ENCODE measurements at places on chromosomes 4 and X.

DNA sequence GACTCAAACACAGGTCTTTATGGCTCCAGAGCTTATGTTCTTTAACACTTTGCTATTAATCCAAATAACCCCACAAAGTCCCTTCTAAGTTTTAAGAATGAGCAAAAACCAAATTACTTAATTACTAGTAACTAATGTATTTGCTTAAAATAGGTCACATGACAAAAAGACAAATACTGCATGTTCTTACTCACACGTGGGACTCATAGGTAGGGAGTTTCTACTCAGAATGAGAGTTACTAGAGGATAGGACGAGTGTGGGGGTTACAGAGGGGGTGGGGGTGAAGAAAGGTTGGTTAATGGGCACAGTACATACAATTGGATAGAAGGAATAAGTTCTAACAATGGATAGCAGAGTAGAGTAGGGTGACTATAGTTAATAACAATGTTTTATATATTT lies 5.8 kb downstream of the RPS6KA3 start:
- DNase-seq: no peak

- no peak for DNase-seq
Measured at GRCh38 chrX:10121787-10122186, 35.0 kb upstream of the CLCN4 start.

GRCh38 chr4:13912966-13913365 lies 285.4 kb upstream of the BOD1L1 start:
- no peak for DNase-seq

- no peak for DNase-seq
Measured at GRCh38 chr4:74414149-74414809, 30.7 kb upstream of the AREG start.

- no peak for DNase-seq
Measured at GRCh38 chr4:78353921-78354320, 197.6 kb upstream of the ANXA3 start.

GRCh38 chr4:148226341-148226740 lies 215.9 kb downstream of the NR3C2 start:
- DNase-seq: no peak

DNA sequence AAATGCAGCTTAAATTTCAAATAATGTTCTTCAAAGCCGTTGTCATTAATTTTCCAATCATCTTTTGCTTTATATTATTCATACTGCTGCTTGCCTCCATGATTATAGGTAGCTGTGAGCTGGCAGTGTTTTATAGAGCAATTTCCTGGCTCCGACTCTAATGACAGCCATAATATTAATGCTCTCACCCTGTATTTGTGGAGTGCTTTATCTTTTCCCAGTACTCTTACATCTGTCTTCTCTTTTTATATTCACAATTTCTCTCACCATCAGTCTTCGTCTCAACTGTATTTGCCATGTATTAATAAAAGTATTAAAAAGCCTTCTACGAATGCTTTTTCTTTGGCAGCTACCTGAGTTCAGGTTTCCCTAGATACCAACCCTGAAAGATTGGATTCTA lies 21.0 kb downstream of the ATXN3L start:
- DNase-seq: no peak

GRCh38 chr4:159639671-159640323 lies 536.9 kb downstream of the RAPGEF2 start:
- no peak for DNase-seq

- no peak for DNase-seq
Measured at GRCh38 chr4:76982638-76983584, 33.4 kb downstream of the SEPTIN11 start.

GRCh38 chr4:175065228-175065627 lies 147.1 kb downstream of the ADAM29 start:
- DNase-seq: no peak

GRCh38 chr4:190014771-190015537 lies 12.1 kb downstream of the FRG2 start:
- DNase-seq: no peak

DNA sequence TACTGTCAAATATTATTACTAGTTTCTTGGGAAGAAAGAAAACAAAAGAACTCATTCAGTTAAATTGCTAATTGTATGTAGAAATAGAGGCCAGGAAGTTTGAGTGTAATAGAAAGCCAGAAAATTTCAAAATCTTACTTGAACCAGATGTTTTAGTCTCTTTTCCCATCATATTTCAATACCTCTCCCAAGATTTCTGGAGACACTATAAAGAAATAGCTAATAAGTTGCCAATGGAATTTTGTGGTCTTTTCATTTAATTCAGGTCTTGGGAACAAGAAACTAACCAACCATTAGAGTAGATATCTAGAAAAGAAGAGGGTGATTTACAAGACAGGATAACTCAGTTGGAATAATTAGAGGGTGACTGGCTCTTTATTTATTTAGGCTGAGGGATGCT lies 112.2 kb downstream of the AGTR2 start:
- no peak for DNase-seq

DNA sequence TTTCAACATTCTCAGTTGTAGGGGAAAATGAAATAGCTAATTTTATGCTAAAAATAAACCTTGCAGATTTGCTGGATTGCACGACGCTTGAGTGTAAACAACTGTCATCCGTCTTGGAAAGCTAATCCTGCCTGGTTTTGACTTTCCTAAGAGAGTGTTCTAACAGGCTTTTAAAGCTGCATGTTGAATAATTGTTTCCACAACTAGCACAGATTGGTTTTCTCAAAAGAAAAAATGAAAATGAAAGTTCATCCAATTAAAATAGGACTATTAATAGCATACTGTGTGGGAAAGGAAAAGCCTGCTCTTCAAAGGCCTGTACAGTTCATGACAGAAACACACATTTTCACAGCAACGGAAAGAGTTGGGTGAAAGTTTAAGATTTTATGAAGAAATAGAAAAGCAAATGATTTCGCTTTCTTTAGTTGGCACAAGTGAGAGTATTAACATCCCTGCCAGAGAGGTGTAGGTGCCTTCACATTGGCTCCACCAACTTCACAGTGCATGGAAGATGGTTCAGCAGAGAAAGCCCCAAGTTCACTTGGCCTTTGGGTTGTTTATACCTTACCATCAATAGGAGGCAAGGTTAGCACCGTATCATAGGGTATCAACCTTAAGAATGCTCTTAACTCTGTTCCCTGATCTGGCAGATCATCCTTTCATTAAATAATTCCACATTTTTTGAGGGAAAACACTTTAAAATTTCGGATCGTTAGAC lies 140.0 kb upstream of the GUCY1A1 start:
- DNase-seq: no peak

DNA sequence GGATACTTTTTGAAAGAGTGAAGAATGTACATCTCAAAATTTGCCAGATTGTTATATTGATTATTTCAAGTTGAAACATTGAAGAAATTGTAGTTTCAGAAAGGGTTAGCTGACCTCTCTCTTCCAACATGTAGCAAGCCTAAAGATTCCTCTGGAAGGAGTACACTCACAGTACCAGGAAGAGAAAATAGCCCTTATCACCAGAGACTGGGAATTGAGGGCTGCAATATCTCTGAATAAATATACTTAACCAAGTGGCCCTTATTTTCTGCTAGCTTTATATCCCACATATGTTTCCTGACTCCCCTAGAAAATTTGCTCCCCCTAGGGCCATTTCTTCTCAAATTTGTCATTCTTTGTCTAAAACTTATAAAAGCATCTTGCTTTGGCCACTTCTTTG lies 332.2 kb downstream of the GASK1B start:
- no peak for DNase-seq

DNA sequence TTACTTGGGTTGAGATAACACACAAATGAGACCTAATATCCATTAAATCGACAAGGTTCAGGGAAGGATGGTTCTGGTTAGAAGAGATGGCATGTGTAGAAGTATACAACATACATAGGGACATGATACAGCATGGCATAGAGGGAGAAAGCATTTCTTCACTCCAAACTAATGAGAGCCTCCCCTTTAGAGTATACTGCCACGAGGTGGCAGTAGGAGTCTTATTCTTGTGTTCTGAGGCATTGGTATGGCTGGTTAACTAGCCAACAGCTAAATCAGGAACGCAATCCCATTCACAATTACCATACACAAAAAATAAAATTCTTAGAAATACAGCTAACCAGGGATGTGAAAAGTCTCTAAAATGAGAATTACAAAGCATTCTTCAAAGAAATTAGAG lies 29.1 kb upstream of the TRO start:
- DNase-seq: no peak

DNA sequence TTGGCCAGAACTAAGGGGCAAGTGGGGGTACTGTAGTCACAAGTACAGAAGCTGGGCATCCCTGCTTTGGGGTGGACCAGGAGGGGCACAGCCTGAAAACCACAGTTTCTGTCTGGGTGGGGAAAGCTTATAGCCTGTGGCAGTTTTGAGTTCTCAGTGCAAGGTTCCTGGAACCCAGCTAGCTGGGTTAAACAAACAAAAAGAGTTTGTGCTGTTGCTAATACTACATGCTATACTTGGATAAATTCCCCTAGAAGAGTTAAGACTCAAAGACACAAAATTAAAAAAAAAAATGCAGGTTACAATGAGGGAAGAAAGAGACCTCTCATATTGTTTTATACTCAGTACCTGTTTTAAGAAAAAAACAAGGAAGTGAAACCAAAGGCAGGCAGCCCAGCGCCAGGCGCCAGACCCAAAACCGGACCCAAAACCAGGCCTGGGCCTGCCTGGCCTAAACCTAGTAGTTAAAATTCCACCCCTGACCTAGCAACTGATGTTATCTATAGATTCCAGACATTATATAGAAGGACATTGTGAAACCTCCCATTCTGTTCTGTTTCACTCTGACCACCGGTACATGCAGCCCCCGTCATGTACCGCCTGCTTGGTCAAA lies 50.8 kb downstream of the SLC2A9 start:
- DNase-seq: no peak

- no peak for DNase-seq
Measured at GRCh38 chr4:4455210-4455865, 68.4 kb downstream of the NSG1 start.

- no peak for DNase-seq
Measured at GRCh38 chr4:178799204-178799603, 1357.0 kb upstream of the AGA start.

GRCh38 chr4:172547724-172548123 lies 620.9 kb upstream of the GALNT7 start:
- no peak for DNase-seq

DNA sequence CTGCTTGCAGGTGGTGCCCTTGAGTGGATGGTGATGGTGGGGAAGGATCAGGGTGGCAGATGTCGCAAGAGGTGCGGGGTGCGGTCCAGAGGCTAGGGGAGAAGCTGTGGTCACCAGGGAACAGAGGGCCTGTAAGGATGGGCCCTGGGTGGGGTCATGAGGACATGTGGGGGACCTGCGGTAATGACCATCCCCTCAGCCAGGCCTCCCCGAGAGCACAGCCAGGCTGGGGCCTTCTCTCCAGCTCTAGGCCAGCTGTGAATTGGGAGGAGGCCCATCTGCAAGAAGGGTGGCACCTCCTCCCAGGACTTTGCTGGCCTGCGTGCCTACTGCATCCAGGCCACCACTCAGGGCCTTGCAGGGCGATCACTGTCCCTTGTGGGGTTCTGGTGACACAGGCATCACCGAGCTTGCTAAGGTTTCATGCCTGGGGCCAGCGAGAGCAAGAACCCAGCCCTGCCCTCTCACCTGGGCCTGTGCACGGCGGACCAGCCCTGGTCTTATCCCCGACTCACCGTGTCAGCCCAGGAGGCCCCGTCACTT lies 34.1 kb upstream of the MXD4 start:
- DNase-seq: no peak

- DNase-seq: no peak
Measured at GRCh38 chr4:94306713-94307112, 35.9 kb downstream of the HPGDS start.

DNA sequence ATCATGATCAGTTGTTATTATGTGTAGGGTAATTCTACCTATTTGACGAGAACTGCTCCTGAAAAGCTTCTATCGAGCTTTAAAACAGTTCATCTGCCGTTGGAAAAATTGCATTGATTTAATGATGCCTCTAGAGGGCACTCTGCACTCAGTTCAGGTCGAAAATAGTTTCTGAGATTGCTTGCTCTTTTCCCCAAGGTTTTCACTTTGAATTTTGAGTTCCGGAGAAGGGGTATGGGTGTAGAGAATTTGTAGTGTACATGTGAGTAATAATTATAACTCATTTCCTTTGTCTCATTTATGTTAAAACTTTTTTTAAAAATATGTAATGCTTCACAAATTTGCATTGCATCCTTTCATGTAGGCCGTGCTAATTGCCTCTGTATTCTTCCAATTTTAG lies 28.4 kb upstream of the TNIP3 start:
- DNase-seq: no peak

- no peak for DNase-seq
Measured at GRCh38 chrX:39936886-39937770, 160.6 kb downstream of the BCOR start.

DNA sequence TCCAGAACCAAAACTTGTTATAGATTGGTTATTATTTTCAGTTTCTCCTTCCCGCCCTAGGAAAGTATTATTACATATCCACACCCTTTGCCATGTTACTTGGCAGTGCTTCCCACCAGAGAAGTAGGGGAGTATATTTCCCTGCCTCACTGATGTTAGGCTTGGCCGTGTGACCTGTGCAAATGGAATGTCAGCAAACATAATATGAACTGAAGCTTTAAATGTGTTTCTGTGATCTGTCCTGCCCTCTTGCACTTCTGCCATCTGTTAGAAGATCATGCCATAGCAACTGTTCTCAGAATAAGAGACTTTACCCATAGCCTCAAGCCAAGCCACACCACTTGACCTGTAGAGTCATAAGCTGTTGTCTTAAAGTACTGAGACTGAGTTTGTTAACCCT lies 36.7 kb upstream of the NEUROG2 start:
- DNase-seq: no peak

DNA sequence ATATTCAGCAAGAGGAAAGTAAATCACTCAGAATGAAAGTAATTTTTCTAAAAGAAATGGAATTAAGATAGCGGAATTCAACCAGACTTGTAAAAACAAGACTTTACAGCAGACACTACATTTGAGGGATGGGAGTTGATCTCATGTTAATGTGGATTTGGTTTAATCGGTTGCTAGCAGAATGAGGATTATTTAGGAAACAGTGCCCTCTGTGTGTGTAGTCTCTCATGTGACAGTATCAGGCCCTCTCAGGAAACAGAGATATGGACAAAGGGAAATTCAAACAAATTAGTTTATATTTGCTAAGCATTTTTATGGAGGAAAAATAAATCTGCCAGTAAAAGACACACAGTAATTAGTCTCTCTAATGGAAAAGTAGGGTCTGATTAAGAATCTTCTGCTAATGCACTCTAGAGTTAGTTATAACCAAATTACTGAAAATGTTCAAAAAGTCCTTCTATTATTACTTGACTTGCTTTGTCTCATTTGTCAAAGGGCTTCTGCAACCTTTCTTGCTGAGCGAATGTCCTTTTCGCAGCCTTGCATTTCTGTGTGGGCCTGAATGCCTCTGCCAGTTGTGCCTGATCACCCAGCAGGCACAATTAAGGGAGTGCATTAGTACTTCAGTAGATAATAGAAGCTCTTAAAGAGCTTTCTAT lies 1282.3 kb upstream of the TENM3 start:
- DNase-seq: no peak

DNA sequence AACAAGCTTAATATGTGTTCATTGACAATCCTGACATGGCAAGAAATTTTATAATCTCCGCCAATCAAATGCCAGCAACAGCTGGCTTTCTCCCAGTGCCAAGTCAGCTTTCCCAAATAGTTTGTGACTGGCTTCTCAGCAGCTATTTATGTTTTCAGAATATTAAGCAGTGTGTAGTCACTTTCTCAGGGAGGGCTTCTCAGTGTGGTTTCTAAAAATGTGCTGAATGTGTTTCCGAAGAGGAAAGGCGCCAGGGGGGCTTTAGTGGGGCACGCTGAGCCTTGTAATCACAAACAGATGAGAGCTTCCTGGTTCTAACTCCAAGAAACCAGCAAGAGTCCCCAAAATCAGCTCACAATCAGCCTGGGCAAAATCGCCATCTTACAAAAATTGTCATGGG lies 258.7 kb upstream of the CPEB2 start:
- no peak for DNase-seq

GRCh38 chrX:8049827-8050226 lies 121.2 kb downstream of the VCX2 start:
- no peak for DNase-seq

All from stimulated activated CD8-positive, alpha-beta memory T cell treated with anti-CD3 and anti-CD28 coated beads, Interleukin-4, amount 100 ng/mL, for 1 hour (primary cell).